NCI-H1105 (cell line): ENCODE measurements at places on chromosomes 2 and 18.
A peak's percentile ranks its signal among the peaks of the same experiment; 100 is the strongest.

DNA sequence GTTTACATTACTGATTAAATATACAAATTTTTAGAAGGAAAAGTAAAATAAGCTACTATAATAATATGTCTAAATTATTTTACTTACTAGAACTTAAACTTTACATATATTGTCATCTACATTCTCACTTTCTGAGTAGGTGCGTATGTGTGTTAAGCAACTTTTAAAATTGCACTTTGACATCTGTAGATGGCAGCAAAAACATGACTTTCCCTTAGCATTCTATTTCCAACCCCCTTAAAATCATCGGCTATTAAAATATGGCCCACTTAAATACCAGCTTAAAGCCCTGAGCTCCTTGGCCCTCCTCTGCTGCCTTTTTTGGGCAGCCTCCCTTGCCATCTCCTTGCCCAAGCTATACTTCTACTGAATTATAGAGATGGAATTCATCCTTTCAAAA is 78.0 kb downstream of the UPP2 start:
- DNase-seq = no peak

GRCh38 chr2:9756692-9757250 is 86.5 kb upstream of the TAF1B start:
- DNase-seq = no peak

- no peak for DNase-seq
Observed at GRCh38 chr2:100822587-100823248, 2.8 kb downstream of the NPAS2 start.

GRCh38 chr2:45441571-45441970 is 169.5 kb downstream of the SRBD1 start:
- DNase-seq = no peak

DNA sequence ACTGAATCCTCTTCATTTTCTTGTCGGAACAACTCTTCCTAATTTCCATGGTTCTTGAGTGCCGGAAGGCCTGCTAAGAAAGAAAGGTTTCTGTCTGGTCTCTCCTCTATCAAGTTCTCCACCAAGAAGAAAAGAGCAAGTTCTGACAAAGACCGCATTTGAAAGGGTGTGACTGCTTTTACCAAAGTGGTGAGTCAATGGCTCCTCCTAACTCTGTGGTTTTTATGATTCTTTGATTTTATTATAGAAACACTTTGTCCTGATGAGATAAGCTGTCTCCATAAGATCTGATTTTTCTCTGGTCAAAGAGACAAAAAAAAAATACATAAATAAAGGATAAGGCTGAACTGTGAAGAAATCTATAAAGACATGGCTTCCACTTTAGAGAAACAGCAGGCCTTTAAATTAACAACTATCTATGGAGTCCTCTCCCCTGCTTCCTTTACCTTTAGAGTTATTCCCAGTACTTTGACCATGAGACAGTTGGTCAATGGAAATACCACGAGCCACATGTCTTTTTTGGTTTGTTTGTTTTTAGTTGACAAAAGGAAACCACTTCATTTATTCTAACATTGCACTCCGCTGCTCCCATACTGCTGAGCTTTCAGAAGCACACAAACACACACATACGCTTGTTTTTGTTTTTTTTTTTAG is 67.7 kb downstream of the REL start:
- no peak for DNase-seq

DNA sequence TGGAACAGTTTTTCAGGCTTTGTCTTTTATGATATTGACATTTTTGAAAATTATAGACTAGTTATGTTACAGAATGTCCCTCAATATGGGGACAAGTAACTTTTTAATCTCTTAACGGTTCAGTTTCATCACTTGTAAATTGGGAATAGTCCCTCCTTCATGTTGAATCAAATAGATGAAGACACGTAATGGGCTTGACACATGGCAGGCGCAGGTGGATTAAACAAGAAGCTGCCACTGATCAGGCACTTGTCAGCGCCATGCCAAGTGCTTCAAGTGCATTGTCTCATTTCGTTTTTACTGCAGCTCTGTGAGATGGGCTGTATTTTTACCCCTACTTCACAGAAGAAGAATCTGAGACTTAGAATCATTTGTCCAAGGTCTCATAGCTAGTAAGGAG is 9.5 kb upstream of the SMAD4 start:
- no peak for DNase-seq

DNA sequence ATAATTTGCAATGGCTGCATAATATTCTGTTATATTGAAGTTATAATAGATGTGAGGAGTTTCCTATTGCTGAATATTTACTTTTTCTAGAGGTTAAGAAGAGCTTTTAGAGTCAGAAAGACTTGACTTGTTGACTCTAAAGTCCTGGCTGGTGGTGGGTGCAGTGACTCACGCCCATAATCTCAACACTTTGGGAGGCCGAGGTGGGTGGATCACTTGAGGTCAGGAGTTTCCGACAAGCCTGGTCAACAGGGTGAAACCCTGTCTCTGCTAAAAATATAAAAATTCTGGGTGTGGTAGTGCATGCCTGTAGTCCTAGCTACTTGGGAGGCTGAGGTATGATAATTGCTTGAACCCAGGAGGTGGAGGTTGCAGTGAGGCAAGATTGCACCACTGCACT is 33.9 kb upstream of the ATIC start:
- no peak for DNase-seq

DNA sequence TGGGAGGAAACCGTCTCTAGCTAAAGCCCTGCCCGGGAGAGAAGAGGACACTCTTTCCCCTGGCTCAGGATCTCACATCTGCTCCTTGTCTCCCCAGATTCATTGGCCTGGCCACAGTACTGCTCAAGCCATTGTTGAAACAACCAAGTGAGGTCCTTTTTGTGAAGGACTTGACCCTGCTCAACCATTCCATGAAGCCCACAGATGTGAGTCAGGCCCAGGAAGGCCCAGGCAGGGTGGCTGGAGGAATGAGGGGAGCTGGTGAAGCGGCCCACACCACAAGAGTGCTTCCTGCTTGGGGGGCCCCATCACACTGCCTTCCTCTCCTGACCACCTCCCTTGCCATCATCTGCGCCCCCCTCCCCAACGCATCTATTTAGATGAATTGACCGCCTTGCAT is 5.1 kb downstream of the FER1L5 start:
- DNase-seq = no peak

- no peak for DNase-seq
Observed at GRCh38 chr2:218063486-218063885, 5.6 kb upstream of the RUFY4 start.

- no peak for DNase-seq
Observed at GRCh38 chr2:42084231-42084671, 36.4 kb downstream of the PKDCC start.

DNA sequence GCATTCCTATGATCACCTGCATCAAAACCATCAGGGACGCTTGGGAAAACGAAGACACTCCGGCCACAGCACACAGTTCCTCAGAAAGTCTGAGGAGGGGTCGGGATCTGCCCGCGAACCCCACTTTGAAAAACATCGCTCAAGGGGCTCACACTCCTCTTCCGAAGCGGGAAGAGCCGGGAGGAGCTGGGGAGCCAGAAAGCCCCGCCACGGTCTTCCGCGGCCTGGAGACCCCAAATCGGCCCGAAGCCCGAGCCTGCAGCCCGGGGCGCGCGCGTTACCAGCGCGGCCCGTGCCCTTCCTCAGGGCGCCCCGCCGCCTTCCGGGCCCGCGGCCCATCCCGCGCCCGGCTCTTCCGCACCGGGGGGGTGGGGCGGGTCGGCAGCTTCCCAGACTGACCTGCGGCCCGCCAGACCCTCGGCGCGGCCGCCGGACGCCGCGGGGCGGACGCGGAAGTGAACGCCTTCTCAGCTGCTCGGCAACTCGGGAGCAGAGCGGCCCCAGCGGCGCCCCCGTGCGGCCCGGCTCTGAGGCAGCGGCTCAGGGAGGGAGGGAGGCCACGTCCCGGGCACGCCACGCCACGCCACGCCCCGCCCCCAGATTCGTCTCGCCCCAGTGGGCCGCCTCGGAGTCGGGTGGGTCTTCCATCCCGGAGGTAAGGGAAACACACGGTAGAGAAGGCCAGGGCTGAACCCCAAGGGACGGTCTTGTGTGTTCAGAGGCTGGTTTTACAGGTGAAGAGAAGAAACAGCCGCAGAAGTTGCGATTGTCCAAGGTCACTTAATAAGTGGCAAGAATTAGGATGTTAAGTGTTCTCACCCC is at the start of gene KCTD18:
Gene KCTD18 (minus strand): TSS at position 457 of the 822 bp plus-strand sequence. CDS start 3,052 bp downstream, outside the sequence.
- peak; percentile 67 for DNase-seq

GRCh38 chr2:27372937-27373336 is 2.5 kb downstream of the SNX17 start:
- DNase-seq = no peak
